ENCODE measurements at places on chromosomes 4 and X. TPM values are rescaled to one million over a fixed set of nuclear protein-coding genes. Genes with fewer than 3 reads are reported as not detected.

GRCh38 chr4:117971403-117971802 is 62.9 kb upstream of the NDST3 start:
- no peak for DNase-seq

GRCh38 chrX:112645774-112646173 is 34.0 kb downstream of the LHFPL1 start:
- DNase-seq: no peak

DNA sequence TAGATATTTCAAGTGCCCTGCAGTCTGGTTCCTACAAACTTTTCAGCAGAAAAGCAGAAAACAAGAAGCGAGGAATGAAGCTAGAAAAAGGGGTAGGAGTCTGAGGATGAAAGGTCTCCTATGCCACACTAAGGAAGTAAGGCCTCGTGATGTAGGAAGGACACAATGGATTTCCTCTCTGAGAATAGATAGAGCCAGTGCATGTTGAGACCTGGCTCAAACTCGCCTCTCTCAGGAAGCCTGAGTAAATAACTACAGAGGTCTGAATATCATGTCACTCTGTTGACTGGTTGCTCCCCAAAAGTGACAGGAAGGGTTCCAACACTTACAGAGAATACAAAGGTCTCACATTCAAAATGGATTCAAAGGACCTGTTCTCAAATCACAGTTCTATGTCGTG is 93.3 kb downstream of the GRIA3 start:
- no peak for DNase-seq

DNA sequence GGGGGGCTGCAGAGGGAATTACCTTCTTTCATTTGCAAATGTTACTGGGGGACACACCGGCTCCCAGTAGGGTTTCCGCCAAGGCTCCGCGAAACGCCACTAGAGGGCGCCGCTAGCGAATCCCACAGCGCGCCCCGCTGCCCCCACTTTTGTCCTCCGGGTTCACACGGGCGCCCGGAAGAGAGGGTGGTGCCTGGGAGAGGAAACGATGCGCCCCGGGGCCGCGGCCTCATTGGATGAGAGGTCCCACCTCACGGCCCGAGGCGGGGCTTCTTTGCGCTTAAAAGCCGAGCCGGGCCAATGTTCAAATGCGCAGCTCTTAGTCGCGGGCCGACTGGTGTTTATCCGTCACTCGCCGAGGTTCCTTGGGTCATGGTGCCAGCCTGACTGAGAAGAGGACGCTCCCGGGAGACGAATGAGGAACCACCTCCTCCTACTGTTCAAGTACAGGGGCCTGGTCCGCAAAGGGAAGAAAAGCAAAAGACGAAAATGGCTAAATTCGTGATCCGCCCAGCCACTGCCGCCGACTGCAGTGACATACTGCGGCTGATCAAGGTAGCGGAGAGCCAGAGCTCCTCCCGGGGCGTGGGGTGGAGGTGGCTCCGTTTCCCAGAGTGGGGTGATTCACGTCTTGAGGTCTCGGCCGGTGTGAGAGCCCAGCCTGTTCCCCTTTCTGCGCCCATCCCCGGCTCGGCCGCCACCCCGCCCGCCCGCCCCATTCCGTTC is at the start of gene SAT1:
TSS of gene SAT1 (plus strand) at position 311 of the 726 bp plus-strand sequence. CDS start at position 490, 179 bp downstream.
- peak; percentile 83 for DNase-seq

- no peak for DNase-seq
Measured at GRCh38 chr4:45910511-45910910, 213.3 kb downstream of the GABRG1 start.

DNA sequence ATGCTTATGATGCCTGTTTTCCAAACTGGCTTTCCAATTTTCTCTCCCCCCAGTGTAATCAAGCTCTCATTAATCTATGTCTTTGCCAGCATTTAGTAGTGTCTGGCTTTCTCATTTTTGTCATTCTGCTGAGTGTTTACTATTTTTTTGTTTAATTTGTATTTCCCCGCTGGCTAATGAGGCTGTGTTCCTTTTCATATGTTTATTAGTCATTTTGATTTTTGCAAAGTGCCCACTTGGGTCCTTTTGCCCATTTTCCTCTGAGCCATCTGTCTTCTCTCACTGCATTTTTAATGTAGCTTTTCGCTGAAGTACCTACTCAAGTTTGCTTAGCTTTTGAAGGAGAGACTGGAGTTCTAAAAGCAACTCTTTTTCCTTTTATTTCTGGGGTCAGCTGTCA is 14.7 kb downstream of the DCK start:
- DNase-seq: no peak

- no peak for DNase-seq
Measured at GRCh38 chrX:132365490-132365889, 123.3 kb downstream of the MBNL3 start.

DNA sequence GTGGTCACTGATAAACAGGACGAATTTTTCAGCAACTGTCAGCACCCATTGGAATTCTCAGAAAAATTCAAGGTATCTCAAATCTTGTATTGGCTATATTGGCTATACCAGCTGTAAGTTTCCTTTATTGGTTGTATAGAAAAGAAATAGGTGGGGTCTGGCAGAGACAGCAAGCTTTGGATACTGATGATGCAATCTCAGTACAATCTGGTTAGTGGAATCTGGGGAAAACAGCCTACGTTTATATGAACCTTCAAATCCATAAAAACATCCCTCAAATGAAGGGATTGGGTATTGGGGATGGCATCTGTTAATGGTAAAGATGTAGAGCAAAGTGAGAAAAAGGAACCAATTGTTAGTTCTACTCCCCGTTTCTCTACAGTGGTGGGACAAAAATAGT is 76.4 kb upstream of the MBNL3 start:
- DNase-seq: no peak

GRCh38 chrX:53412446-53412845 is 10.0 kb downstream of the SMC1A start:
- DNase-seq: no peak

GRCh38 chrX:20664774-20665173 is 398.1 kb upstream of the RPS6KA3 start:
- no peak for DNase-seq

DNA sequence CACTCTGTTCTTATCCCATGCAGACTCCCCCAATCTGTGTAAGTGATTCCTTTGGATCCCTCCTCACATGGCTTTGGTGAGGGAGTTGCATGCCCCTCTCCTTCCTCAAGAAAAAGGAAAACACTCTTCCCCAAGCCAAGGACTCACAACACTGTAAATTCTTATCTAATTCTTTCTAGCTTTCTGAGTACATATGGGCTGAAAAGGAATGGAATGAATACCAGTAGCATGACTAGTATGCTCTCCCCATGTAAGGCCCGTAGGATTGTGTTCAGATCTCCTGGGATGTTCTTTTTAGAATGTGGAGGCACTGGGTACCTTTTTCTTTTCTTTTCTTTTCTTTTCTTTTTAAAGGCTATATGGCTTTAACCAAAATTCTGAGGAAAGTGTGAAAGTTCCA is 17.0 kb upstream of the MAGED1 start:
- no peak for DNase-seq

- no peak for DNase-seq
Measured at GRCh38 chr4:73446336-73446938, 10.4 kb downstream of the AFP start.

Gene LSM6
- polyA plus RNA-seq: 17.6 TPM

DNA sequence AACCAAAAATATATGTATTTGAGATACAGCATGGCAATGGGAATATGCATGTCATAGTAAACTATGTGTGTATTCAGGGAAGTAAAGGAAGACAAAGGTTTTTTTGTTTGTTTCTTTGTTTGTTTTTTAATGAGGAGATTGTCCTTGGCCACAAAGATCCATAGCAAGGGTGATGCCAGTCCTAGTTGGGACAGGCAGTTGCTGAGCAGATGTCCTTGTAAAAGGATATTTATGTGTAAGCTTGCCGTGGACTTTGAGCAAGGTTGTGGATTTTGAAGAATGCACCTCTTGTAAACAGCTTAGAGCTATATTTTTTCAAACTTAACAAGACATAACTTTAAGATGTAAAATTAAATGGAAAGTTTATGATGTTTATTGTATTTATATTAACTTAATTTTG is 69.9 kb upstream of the GABRE start:
- DNase-seq: no peak

- peak; percentile 59 for DNase-seq
Measured at GRCh38 chr4:186685767-186686183, 37.9 kb downstream of the FAT1 start.

DNA sequence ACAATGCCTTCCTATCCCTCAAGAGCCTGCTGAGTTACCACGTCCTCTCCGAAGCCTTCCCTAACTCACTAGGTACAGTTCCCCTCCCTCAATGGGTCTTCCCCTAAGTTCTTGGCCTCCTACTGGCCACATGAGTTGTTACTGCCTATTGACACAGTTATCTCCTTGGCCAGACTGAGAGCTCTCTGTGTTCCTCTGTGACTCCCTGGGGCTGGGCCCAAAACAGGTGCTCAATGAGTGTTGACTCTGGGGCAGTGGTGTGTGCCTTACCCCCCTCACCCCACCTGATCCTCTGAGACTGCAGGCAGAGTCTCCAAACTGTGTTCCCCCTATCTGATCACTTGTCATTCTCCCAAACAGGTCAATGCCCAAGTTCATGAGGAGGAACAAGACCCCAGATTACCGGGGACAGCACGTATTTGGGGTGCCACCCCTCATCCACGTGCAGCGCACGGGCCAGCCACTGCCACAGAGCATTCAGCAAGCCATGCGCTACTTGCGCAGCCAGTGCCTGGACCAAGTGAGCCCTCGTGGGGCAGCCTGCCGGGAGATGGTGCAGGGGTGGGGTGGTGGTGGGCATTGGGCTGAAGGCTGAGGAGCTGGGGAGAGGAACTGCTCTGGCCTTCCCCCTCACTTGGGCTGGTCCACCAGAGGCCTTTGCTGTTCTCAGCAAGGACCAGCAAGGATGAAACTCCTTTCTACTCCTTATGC is 72.6 kb downstream of the STARD8 start:
- DNase-seq: no peak

DNA sequence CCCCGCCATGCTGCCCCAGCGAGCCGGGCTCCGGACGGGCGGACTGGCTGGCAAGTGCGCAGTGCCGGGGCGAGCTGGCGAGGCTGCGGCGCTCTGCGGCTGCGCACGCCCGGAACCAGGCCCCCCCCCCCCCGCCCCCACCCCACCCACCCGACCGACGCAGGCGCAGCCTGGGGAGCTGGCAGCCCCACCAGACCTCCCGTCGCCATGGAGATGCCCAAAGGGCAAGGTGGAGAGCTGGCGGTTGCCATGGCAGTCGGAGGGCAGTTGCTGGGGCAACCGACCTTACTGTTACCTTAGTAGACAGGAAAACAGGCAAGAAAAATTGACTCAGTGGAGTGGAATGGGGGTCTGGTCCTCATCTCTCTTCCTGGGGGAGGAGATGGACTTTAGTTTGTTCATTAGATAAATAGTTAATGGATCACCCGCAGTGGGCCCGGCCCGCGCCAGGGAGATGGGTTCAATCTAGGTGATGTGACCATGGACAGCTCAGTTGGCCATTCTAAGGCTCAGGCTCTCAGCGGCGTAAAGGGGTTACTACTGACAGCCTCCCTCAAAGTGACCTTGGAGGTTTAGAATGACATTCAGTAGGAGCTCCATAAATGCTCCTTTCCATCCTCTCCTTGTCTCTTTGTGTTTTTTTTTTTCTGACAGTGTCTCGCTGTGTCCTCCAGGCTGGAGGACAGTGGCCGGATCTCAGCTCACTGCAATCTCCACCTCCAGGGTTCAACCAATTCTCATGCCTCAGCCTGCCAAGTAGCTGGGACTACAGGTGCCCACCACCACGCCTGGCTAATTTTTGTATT is at the start of gene PCSK1N:
TSS of gene PCSK1N (minus strand) at position 87 of the 806 bp plus-strand sequence. CDS start at position 9, 78 bp downstream.
- no peak for DNase-seq

Gene SNCA
- polyA plus RNA-seq: 2.9 TPM

Gene ENOX2
- 15.5 TPM for polyA plus RNA-seq

Gene LRRC66
- 0.14 TPM for polyA plus RNA-seq

DNA sequence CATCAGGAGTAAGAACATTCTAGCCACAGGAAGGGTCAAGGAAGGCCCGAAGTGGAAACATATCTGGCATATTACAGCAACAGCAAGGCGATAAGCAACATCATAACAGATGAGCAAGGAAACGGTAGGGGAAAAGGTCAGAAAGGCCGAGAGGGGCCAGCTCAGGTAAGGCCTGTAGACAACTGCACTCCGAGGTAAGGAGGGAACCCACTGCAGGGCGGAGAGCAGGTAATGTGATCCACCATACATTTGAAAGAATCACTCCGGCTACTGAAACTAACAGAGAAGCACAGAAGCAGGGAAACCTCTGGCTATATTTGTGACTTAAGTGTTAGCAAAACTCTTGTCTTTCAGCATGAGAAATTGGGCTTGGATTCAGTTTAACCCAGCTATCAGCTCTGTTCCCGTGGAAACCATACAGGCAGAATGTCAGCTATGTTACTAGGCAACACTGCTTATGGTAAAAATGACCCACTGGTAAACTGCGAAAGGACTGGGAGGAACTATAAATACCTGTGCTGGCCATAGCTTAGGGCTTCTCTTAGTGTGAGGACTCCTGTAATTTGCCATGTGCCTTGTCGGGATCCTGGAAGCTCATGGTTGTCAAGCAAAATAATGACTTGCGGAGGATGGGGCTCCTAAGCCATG is 31.0 kb downstream of the FRYL start:
- no peak for DNase-seq

DNA sequence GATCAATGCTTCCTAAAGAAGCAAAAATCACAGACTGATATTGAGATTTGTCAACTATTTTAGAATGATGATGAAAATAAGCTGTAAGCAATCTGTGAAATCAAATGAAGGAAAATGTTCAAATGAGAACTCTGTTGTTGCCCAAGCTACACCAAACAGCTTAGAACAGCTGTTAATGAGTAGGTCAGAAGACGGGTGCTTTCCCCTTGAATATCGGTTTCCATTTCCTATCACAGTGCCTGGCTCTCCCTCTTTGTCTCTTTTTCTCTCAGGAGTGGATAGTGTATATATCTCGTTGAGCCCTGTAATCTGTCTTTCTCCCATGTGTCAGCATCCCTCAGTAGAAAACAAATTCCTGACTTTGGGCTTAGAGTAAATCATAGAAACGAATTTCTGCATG is 1592.9 kb upstream of the TENM3 start:
- no peak for DNase-seq

GRCh38 chrX:23228454-23228853 is 106.2 kb upstream of the PTCHD1 start:
- no peak for DNase-seq

Gene REELD1
- polyA plus RNA-seq: not detected

GRCh38 chr4:188195389-188195985 is 56.2 kb downstream of the TRIML1 start:
- no peak for DNase-seq

DNA sequence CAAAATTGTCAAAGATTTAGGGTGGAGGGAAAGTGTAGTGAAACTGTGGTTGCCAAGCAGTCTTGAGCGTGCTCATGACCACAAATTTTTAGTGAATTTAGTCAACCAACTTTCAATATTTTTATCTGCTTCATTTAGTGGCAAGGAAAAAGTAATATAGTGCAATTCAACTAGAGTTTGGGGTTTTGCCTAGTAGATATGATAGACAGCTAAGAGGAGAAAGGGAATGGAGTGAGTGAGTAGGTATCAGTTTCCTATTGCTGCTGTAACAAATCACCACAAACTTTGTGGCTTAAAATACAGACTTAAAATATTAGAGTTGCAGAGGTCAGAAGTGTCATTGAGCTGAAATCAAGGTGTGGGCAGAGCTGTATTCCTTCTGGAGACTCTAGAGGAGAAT is 3.7 kb upstream of the CT47C1 start:
- DNase-seq: no peak

Gene GUCY1B1
- 25.0 TPM for polyA plus RNA-seq

All from AG04450 (cell line).